Hair follicular keratinocyte (primary cell): ENCODE measurements at places on chromosomes 7 and 10. TPM values are rescaled to one million over a fixed set of nuclear protein-coding genes. Genes with fewer than 3 reads are reported as not detected.

Gene TSPAN13
- 20.1 and 24.1 TPM in 2 replicates for total RNA-seq

Gene ACTL6B
- not detected in 2 replicates for total RNA-seq

Gene NOS3
- 1.8 and 3.7 TPM in 2 replicates for total RNA-seq

Gene SLC26A3
- not detected in 2 replicates for total RNA-seq
